Effector CD8-positive, alpha-beta T cell (primary cell): ENCODE measurements at places on chromosomes 11 and 22.

DNA sequence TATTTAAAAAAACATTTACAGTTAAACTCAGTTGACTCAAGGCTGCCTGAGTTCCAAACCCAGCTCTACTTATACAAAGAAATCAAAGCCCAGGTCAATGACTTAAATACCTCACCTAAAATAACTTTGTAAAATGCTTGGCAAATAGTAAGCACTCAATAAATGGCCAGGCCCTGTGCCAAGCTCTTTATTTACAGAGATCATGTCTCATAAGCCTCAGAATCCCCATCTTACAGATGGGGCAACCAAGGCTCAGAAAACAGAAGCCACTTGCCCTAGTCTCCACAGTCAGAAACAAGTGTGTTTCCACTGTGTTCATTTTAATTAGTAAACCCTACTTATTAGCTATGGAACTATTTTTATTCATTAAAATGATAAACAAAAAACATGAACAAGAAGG lies 30.5 kb upstream of the TTC28 start:
- no peak for DNase-seq

DNA sequence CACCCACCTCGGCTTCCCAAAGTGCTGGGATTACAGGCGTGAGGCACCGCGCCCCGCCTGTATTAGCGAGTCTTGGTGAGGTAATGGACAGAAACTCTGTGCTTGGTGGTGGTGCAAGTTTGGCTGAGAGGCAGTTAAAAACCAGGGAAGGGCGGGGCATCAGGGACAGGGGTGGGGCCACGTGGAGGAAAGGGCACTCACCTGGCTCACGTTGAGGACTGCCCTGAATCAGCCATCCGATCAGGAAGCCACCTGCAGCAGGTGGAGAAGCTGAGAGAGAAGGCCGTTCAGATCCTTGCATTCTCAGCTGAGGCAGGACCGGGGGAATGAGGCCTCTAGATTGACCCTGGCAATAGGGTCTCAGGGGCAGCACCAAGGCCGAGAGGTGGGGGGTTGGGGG lies 12.1 kb upstream of the CHRM1 start:
- DNase-seq = no peak

DNA sequence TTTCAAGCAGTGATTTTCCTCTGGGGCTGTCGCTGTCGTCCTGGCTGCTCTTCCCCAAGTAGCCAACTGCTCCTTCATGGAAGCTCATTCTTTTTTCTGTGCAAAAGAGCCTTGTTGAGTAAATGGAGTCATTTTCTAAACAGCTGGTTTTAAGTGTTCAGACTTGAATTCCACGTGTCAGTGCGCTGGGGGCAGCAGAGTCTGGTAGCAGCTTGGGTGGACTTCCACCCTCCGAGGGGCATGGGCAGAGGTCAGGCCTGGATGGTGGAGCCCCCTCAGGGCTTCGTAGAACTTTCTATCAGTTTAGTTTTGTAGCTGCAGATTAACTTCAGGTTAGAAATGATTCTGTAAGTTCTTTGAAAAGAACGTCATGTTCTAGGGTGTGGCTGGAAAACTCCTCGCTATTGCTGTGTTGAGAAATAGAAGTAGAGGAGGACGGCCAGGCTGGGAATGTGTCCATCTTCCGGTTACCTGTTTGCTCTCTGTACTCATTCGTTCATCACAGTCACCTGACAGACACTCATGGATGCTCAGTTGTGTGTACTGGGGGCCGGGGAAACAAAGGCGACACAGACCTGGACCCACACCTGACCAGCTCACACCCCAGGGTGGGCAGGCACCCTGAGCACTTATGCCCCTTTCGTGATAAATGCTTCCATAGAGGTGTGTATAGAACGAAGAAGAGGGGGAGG lies 270.7 kb downstream of the TBC1D22A start:
- no peak for DNase-seq

GRCh38 chr11:128214263-128214662 lies 373.1 kb downstream of the ETS1 start:
- DNase-seq = no peak

GRCh38 chr11:119473226-119473625 lies 50.3 kb upstream of the THY1 start:
- DNase-seq = no peak

- no peak for DNase-seq
These were observed 15.7 kb downstream of the FBXO7 start for GRCh38 chr22:32490279-32490678.

GRCh38 chr11:10478574-10479550 lies 23.8 kb downstream of the AMPD3 start:
- DNase-seq = no peak

- no peak for DNase-seq
These were observed 12.0 kb downstream of the TBC1D22A start for GRCh38 chr22:46774253-46774979.

DNA sequence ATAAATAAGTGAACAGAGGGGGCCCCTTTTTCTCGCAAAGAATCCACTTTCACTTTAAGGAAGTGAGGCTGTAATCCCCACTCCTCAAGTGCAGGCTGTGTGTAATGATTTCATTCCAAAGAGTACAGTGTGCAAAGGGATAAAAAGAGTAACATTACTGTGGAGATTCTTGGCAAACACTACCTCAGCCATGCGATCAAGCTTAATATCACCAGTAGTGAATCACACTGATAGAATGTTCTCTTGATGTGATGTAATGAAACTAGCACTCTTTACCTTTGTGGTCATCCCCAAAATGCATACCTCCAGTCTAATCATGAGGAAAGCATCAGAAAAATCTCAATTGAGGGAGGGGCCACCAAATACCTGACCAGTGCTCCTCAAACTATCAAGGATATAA lies 246.1 kb upstream of the CHORDC1 start:
- DNase-seq = no peak

- DNase-seq = no peak
These were observed 82.4 kb upstream of the BIRC3 start for GRCh38 chr11:102234779-102235439.

- DNase-seq = no peak
These were observed 37.8 kb downstream of the C11orf96 start for GRCh38 chr11:43980253-43980652.

- no peak for DNase-seq
These were observed 135.4 kb downstream of the OSBP2 start for GRCh38 chr22:30829901-30830550.

DNA sequence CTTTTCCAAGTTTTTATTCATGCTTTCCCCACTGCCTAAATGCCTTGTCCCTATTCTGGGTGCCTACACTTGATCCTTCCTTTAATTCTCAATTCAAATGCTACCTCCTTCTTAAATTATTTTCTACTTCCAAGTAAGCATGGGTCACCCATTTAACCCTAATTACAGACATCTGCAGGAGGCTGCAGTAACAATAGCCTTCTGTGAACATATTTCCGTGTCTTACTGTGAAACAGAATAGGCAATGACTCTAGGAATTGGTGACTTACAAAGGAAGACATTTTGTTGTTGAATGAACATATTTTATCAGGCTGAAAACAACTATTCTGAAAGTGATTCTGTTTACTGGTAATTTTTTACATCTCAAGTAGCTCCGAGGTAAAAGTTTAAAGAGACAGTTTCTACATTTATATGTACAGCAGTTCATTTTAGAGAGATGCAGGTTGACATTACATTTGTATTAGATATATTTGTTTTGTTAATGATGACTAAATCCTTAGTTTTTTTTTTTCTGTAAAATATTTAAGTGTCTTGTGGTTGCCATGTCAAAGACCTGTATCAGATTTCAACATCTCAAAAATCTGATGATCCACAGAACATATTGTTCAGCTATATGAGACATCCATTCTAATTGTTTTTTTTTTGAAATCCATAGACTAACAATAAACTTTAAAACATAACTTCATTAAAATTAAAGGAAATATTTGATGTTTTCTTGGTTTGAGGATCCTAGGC lies 316.8 kb downstream of the CASP12 start:
- no peak for DNase-seq

- no peak for DNase-seq
These were observed 235.3 kb downstream of the CSNK2A3 start for GRCh38 chr11:11117730-11118129.

GRCh38 chr11:114208377-114208776 lies 87.8 kb upstream of the NNMT start:
- no peak for DNase-seq

DNA sequence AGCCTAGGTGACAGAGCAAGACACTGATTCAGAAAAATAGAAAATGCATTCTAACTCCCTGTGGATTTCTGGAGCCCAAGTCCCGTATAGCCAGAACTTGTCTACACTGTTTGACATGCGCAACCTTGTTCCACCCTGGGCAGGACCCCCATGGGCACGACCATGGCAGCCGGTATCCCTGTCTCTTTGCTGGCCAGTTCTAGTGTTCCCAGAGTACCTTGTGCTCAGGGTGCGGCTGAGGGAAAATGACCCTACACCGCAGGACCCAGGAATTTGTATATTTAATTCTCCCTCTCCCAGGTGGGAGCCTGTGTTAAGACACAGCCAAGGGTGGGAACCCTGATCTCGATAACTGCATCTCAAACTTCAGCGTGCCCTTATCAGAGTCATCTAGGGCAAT lies 36.7 kb upstream of the RIC3 start:
- no peak for DNase-seq

GRCh38 chr11:47723041-47723440 lies 7.9 kb upstream of the AGBL2 start:
- DNase-seq = no peak

DNA sequence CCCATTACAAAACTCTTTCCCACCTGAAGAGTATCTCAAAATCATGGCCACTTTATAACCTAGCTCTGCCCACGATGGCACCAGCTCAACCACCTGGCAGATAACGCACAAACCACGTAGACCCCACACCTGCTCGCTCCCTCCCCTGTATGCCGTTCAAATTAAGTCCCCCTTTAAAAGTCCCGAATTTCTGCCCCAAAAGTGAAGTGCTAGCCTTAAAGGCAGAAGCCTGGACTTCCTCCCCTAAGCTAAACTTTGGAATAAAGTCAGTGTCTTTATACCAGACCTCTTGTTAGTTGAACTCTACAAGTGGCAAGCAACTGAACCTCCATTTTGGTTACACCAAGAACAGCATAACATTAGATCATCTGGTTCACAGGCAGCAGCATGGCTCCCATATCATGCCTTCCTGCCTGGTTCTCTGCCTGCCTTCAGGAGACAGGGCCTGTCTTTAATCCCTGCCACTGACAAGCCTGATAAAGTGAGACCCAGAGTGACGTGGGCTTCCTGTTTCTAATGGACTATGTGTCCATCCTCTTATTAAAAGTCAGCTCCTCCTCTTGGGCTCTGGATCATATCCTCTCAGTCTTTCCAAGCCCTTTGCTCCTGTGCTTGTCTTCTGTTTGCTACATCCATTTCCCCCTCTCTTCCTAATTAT lies 32.6 kb upstream of the NNMT start:
- no peak for DNase-seq

GRCh38 chr11:48134221-48134922 lies 82.2 kb upstream of the OR4B1 start:
- no peak for DNase-seq

- no peak for DNase-seq
These were observed 8.1 kb downstream of the TMA7B start for GRCh38 chr22:39967996-39968972.

DNA sequence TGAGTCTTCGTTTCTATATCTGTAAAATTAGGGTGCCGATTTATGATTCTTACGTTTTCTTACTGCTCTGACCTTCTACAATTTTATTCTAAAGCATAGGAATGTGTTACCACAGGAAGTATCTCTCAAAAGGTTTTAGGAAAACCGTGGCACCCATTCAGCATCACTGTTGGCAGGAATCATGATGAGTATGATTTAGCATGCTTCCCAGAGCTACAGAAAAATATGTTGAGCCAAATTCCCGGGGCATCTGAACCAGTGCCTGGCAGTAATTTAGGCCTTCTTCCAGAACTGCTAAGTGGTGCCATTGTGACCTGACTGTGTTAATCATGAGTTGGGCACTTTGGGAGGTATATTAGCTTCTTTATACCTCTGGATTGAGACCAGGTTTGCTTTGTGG lies 605.0 kb upstream of the RAG2 start:
- no peak for DNase-seq

DNA sequence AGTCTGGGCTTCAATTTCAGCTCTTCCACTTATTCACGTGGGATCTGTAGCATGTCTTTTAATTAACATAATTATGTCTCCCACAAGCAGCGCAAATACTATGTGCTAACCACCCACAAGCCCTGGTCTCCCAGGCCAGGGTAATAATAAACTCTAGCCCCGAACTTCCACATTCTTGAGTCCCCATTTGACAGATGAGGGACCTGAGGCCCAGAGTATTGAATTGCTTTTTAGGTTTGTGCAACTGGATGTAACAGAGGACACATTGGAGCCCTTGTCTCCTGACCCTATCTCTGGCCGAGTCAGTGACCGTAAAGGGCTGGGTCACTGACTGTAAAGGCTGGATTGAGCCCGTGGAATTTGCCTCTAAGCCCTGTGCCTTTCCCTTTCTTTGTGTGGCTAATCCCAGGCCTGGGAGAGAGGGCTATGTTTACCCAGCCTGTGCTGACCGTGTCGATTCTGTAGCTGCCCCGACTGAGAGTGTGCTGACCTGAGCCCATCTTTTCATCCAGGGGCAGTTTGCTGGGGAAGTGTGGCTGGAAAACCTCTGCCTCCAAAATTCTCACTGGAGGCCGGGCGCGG lies 3.9 kb downstream of the CRYBB2 start:
- DNase-seq = no peak

DNA sequence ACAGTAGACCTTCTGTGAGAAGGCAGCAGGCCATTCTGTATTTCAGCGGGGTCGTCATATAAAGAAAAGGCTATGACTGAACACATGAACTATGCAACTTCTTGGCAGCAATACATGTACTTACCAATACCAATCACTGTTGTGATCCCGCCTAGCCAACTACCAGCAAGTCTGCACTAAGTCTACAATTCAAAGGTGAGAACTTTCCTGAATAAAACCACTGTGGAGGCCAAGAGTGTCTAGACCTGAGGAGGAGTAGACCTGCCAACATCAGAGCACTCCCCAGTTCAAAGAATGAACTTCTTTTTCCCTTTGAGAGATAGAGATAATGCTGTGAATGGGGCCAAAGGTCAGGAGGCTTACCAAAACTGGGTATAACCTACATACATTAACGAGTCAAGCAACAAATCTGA lies 108.2 kb downstream of the SIK3 start:
- no peak for DNase-seq

GRCh38 chr11:47399860-47400767 lies 8.3 kb upstream of the SLC39A13 start:
- peak; percentile 34 for DNase-seq

DNA sequence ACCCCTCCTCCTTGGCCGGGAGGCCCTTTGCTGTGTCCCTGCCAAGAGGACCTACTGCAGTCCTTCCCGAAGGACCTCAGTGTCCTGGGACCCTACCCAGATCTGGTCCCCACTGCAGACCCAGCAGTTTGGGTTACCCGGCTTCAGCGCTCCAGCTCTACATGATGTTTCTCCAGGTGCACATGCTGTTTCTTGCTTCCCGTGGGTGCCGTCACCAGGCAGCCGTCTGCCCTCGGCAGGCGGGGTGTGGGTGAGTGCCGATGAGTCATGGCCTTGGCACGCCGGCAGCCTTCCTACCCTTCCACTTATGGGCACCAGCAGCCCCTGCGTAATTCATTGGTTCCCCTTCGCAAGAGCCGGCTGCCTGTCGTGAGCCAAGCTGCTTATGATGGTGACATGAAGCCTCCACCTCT lies 101.8 kb downstream of the BCR start:
- DNase-seq = no peak

- no peak for DNase-seq
These were observed 41.8 kb upstream of the SHANK2 start for GRCh38 chr11:71293961-71294782.
